ENCODE measurements at places on chromosomes 2 and 18.

DNA sequence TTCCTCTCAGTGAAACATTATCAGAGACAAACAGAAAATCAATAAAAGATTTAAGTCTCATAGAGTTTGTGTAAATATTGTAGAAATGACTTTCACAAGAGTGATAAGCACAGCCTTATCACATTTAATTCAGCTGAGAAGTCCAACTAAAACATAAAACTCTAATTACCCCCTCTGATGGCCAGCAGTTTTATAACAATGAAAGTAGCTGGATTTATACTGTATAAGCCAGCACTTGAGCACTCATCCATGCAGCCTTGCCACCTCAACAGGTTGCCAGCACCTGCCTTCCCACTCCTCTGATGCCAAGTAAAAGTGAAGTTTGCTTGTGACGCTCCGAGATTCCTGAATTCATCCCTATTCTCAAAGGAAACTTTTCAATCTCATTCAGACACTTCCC, 103.0 kb upstream of the STK39 start:
- DNase-seq = no peak

GRCh38 chr2:124585277-124585676, 560.2 kb downstream of the CNTNAP5 start:
- DNase-seq = no peak

- no peak for DNase-seq
These were observed 84.6 kb downstream of the THADA start for GRCh38 chr2:43511199-43511598.

DNA sequence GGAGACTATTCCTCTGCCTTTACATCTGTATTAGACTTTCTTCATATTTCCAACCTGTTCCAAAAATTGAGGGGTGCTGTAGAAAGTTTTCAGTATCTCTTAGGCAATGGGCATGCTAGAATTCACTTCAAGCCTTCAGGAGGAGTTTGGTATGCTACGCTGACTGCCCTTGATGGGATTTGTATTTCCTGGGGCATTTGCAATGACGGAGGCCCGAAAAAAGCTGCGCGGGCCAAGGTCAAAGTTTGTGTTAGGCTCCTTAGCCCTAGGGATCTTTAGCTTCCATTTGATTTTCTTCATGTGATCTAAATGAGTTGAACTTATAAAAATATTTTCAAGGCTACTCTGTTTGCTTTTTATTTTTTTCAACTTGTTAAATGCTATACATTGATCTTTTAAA, 5.1 kb downstream of the CPS1 start:
- no peak for DNase-seq

GRCh38 chr2:174336501-174337336, 2.0 kb downstream of the SP9 start:
- no peak for DNase-seq

DNA sequence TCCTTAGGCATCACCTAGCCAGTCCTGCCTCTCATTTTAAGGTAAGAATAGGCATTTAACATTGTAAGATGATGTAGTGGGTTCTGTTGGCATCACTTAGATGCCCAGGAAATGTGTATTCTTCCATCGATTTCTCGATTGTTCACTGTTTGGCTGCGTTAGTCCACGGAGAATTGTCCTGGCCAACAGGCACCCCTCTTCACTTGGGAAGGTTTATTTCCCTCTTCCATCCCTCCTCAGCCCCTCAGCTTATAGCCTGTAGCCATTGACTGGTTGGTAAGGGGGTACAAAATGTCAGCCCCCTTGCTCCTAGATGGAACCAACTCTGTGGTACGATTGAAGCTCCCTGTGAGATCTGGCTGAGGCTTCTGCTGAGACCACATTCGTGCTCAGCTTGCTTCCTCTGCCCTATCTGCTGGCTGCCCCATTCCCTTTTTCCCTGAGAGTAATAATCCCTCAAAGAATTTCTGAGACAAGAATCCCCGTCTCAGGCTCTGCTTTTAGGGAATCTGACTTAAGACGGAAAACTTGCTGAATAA, 43.4 kb downstream of the PLEKHA3 start:
- no peak for DNase-seq

- DNase-seq = no peak
These were observed 4.8 kb upstream of the STAT4 start for GRCh38 chr2:191155608-191156071.

- peak; percentile 45 for DNase-seq
These were observed 91.6 kb downstream of the ZNF407 start for GRCh38 chr18:74689251-74689650.

- DNase-seq = no peak
These were observed 28.4 kb downstream of the PAX3 start for GRCh38 chr2:222270396-222270795.

GRCh38 chr2:142588269-142588668, 289.2 kb upstream of the KYNU start:
- no peak for DNase-seq

DNA sequence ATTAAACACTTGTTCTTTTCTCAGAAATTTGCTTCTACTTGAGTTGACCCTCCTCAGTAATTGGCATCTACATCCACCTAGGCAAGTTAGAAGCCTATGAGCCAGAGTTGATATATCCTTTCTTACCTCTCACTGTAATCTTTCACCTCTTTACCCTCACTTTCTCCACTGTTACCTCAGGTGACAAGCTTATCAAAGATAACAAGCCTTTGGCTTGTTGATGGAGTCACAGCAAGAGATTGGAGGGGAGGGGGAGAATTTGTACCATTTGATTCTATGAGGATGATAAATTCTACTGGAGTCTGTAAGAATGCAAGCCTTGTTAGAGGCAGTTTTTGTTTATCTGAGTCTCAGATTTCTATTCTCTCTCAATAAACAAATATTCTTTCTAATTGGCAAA, 171.0 kb upstream of the CAVIN2 start:
- DNase-seq = no peak

DNA sequence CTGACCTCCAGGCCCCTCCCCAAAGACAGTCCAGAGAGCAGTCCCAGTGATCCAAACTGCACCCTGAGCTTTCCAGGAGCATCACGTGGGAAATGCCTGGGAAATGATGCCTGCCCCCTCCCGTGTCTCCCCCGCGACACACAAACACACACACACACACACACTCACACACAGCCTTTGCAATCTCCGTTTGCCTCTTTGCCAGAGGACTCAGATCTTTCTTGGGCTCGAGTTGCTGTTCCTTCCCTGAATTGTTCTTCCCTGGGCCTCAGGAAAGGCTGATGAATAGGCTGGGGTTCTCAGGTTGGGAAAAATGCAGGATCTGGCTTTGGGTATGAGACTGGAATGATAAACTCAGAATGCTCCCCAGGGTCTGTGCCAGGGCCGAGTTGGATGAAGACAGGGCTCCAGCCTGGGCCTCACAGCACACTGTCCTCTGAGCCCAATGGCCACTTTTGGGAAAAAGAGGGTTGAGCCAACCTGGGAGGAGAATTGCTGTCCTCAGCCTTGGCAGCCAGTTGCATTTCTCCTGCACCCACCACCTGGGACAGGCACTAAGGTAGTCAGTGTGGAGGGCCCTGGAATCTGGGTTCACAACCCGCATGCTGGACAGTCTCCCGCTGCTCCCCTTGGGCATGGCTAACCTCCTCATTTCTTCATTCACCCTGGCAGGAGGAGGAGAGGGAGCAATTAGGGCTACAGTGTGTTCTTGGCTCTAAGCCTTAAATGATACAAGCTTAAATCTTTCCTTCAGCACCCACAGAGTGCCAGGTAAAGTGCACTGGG, 43.9 kb upstream of the ATP6V1B1 start:
- DNase-seq = no peak

GRCh38 chr2:30300122-30300455, 68.8 kb downstream of the LBH start:
- DNase-seq = no peak

DNA sequence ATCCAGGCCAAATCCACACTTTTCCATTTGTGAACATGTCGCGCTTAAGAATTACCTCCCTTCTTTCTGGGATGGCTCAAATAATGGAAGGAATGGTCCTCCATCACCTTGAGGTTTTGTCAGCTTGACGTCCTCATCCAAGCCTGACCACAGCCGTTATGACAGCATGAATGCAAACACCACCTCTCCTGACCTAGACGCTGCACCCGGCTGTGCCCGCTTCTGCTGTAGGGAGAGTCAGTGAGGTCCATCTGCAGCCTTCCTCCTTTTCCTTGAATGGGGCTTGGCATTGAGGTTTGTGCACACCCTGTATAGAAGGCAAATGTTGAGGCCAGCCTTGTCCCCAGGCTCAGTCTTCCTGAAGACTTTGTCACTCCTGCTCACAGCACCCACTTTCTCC, 85.5 kb downstream of the TGOLN2 start:
- DNase-seq = no peak

DNA sequence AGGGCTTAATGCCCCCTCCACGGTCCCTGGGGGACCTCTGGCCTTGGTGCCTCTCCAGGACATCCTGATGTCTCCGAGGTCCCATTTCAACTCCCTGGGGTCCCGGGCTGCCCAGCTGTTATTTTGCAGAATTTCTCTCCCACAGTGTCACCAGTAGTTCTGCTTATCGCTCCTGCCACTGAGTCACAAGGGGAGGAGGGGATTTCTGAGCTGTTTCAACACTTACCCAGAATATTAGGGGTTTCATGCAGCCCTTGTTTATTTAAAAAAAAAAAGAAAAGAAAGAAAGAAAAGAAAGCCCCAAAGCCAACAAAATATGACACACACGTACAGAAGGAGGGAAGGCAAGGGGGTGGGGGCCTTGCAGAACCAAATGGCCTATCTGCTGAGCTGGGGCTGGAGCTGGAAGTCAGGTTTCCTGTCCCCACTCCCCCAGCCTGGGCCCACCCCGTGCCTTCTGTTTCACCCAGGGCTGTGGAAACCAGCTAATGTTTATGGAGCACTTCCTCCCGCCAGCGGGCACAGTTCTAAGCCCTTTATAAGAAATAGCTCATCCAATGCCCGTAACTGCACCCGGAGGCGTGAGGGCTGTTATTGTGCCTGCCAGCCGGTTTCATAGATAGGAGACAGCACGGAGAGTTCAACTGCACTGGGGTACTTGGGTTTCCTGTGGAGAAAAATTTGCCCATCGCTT, 8.4 kb upstream of the ARID5A start:
- DNase-seq = no peak

DNA sequence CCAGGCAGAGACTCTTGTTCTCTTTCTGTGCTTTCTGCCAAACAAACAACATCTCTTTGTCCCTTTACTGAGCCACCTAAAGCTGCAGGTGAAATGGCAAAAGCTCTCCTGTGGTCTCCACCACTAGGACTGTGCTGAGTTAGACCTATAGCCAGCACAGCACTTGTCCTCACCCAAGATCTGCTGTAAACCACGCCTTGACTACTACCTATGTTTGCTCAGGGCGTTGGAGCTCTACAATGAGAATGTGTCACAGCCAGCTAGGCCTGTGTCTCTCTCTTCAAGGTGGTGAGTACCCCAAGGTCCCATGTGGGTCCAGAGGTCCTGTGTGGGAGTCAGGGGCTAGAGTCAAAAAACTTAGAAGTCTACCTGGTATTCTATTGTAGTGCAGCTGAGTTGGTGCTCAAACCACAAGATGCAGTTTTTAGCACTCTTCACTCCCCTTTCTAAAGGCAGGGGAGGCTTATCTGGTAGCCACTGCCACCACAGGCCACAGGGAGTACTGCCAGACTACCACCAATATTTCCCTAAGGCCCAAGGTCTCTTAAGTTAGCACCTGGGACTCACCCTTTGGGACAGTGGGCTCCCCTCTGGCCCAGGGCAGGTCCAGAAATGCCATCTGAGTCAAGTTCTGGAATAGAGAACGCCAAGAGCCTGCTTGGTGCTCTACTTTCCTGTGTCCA, 96.8 kb upstream of the RPRM start:
- DNase-seq = no peak

DNA sequence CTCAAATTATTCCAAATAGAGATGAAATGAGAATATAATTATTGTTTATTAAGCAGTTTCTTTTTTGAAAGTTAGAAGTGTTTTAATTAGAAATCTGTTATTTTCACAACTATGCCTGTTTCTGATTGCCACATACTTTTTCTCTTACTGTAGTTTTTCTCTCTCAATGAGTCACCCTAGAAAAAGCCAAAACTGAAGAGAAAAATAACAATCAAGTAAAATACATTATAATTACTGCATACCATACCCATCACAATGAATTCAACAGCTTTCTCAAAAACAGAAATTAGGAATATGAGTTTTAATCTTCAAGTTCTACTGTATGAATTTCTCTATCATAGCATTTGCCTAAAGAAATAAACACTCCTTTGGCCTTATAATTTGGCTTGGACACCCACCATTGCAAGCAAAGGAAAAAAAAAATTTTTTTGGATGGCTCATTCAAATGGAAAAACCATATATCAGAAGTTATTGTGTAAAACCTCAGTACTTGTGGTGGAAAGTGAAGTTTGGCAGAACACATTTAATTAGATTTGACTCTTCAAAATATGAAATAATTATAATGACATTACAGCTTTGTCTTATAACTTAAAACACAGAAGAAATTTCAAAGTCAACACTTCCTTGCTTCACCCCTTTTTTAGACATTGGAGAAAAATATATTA, 138.5 kb downstream of the DYM start:
- peak; percentile 25 for DNase-seq

GRCh38 chr2:86557836-86558235, 5.4 kb downstream of the CHMP3 start:
- DNase-seq = no peak

DNA sequence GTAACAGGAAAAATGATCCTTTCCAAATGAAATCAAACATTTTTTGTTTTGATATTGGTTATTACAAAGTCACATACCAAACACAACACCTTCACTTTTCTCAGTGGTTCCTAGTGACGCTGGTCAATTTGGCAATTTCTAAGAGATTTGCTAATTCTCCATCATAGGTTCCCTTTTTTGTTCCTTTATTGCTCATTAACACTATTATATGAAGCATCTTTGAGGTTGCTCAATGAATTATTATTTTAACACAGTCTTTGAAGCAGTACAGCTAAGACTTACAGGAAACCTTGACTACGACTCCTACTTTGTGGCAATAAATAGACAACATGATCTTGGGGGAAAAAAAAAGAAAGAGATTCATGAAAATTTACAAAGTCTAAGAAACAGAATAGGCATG, 152.2 kb upstream of the VRK2 start:
- no peak for DNase-seq

DNA sequence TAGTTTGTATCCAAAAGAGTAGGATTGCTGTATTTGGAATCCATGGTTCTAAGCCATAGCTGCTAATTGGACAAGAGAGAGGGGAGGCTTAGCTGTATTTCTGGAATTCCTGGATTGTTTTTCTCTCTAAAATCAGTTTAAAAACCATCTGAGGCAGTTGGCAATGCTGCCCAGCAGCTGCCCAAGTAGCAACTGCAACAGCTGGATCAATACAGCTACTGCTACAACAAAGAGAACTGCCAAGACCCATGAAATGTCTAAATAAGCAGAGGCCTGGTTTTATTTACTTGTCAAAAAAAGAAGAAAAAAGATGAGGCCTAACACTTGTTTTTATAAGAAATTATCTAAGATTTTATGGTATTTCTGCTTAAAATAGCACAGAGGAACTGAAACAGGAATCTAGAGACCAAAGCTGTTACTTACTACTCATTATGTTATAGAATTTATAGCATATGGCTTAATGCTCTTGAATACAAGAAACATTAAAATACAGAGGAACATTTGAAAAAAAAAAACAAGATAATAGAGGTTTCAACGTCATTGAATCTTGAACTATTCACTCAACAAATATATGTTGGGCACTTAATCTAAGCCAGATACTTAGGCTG, 39.1 kb downstream of the TMEFF2 start:
- no peak for DNase-seq

GRCh38 chr2:68901199-68901514, 30.0 kb upstream of the BMP10 start:
- DNase-seq = no peak
